ENCODE measurements at places on chromosomes 6 and 20.

DNA sequence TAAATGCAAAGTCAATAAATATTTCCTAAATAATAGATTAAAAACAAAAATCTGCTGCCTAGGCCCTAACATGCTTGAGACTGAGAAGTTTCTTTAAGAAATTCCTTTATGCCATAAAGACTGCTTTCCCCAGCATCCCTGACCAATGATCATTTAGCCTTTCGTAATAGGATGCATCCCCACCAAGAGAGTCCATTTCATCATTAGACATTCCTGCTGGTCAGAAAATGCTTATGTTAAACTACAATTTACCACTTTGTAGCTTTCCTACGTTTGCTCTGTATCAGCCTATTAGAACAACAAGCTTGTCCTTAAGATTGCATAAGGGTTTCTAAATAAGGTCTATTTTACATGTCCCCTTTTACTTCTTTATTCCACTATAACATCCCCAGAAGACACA, 59.8 kb upstream of the HSF2 start:
- DNase-seq, result no peak

DNA sequence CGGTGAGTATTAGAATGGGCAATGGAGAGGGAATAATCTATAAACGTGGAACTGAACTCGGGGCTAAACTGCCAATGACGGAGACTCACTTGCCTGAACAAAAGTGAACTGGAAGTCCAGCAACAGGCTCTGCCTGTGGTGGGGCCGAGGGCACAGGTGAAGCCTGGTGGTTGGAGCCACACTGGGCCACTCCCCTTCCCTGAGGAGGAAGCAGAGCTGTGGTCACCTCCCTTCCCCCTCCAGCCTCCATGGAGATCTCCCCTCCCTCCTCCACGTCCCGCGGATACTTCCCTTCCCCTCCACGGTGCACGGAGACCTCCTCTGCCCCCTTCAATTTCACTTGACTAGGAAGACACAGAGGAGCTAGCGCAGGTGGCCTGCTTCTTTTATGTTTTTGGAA, 14.7 kb upstream of the DSP start:
- DNase-seq, result no peak

- DNase-seq, result no peak
These were observed 21.6 kb downstream of the RIN2 start for GRCh38 chr20:19779634-19780033.

DNA sequence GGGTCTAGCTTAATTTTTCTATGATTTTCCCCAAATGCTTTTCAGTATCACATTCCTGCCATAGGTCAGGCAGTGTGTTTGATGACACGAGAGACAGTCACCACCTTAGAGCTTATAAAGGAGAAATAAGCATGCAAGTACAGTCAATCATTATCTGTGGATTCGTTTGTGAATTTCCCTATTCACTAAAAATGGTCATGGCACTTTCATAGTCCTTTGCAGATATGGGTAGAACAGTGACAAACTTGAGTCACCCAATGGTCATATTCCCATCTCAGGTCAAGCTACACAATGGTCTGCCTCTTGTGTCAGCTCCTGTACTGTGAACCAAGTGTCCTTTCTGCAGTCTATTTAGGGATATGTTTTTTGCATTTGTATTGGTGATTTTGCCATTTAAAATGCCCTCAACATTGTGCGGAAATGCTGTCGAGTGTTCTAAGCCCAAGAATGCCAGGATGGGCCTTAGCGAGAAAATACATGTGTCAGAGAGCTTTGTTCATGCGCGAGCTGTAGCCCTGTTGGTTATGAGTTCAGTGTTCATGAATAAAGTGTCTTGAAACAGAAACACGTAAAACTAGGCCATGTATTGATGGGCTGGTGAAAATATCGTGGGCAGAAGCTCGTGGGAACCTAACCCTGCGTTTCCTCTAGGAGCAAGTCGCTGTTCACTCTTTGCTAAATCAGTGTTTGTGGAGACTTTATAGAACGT, 19.8 kb downstream of the SUMO4 start:
- DNase-seq, result no peak

DNA sequence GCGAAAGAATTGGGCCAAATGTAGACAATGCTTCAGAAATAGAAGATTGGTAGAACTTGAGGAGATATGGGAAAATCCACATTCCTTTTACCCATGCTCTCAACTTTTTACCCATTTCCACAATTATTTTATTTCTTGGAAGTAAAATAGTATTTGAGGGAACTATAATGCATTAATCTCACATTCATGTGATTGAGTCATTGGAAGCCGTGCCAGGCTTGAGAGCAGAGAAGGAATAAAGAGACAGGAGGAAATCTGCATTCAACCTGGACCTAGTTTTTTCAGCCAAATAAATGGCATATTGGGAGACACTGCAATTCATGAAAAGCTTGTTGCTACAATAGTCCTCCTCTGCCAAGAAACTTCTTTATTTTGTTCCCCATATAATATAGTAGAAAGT, 2.8 kb upstream of the NUP153 start:
- DNase-seq, result no peak

- peak; percentile 36 for DNase-seq
These were observed 223.7 kb upstream of the SYNCRIP start for GRCh38 chr6:85866370-85866730.

DNA sequence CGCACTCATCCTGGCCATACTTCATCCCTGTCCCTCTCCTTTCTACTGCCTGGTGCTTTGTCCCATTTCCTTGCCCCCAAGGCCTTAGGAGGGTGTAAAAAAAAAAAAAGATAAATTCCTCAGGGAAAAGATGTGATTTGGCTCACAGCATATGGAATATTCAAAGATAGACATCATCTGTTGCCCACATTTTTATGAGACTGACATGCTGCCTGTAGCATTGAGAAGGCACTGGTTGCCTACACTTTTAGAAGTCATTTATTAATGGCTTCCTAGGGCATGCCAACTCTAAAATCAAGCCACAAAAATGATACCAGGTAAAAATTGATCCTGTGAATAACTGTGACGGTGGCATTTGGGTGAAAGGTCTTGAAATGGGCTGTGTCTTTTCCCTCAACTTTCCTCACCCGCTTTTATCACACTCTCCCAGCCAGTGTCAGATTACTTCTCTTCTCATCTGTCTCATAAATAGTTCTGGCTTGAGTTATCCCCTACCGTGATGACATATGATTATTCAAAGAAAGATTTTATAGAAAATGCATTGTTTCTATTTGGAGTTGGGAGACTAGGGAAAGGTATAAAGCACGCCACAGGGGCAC, 139.4 kb downstream of the CARMIL1 start:
- DNase-seq, result no peak

DNA sequence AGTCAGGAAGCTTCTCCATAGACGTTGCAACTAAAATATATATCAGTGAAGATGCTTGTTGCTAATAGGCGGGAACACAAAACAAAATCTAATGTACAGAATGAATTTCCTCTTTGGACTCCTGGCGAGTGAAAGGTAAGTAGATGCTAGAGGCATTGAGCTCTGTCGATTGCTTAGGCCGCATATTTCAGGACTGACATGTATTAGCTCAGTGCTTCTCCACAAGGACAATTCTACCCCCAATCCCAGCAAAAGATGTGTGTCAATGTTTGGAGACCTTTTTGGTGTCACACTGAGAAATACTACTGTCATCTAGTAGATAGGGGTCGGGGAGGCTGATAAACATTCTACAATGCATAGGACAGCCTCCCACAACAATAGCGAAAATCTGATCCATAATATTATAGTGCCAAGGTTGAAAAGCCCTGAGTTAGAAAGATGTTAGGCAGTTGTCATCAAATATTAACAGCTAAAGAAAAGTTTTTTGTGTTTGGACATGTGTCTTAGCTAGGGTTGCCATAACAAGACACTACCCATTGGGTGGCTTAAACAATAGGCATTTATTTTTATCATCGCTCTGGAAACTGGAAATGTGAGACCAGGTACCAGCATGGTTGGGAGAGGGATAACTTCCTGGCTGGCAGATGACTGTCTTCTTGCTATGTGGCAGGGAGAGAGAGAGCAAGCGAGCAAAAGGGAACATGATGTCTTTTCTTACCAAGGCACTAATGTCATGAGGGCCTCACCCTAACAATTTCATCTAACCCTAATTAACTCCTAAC, 48.0 kb upstream of the BCAS1 start:
- DNase-seq, result no peak

- no peak for DNase-seq
These were observed 43.5 kb downstream of the LAMA4 start for GRCh38 chr6:112210852-112211251.

GRCh38 chr6:107670792-107671199, 153.3 kb downstream of the SCML4 start:
- DNase-seq, result peak; percentile 67

DNA sequence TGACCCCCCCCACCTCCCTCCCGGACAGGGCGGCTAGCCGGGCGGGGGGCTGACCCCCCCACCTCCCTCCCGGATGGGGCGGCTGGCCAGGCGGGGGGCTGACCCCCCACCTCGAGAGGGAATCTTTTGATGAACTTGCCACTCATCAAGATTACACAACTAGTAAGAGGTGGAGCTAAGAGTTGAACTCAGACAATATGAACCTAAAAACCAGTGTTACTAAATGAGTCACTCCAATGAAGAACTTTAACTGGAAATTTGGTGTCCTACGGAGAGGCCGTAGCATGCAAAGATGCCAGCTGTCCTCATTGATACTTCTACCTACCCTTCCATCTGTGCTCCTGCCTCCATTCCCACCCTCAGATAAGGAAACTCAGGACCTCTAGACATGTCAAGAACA, 42.8 kb downstream of the PFDN4 start:
- DNase-seq, result no peak

DNA sequence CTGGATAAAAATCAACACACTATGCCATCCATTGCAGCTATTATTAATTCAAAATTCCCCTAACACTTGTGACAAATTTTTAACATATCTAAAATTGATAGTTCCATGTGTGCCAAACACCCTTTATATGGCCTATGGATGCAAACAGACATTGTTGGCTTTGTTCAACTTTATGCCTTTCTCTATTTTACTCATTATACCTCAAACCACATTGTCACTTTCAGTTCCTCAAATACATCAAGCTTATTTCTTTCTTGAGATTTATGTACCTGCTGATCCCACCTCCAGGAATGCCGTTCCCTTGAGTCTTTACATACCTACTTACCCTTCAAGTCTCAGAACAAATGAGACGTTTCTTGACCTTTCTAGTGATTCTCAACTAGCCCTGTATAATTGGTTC, 193.5 kb upstream of the PLN start:
- DNase-seq, result no peak

DNA sequence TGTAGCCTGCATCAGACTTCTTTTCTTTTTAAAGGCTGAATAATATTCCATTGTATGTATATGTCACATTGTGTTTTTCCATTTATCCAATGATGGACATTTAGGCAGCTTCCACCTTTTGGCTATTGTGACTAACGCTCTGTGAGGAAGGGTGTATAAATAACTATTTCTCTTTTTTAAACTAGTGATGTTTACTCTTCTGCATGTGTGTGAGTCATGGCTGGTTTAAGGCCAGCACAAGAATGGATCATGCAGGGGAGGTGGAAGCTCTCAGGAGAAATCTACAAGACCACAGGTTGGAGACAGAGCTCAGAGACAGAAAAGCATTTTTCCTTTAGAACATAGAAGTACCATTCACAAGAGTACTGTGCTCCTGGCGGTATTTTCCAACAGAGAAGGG, 307.2 kb downstream of the SOX4 start:
- peak; percentile 90 for DNase-seq

GRCh38 chr6:18268066-18268465, 3.7 kb upstream of the DEK start:
- DNase-seq, result no peak

- no peak for DNase-seq
These were observed 10.0 kb downstream of the RNF182 start for GRCh38 chr6:13934721-13935120.

DNA sequence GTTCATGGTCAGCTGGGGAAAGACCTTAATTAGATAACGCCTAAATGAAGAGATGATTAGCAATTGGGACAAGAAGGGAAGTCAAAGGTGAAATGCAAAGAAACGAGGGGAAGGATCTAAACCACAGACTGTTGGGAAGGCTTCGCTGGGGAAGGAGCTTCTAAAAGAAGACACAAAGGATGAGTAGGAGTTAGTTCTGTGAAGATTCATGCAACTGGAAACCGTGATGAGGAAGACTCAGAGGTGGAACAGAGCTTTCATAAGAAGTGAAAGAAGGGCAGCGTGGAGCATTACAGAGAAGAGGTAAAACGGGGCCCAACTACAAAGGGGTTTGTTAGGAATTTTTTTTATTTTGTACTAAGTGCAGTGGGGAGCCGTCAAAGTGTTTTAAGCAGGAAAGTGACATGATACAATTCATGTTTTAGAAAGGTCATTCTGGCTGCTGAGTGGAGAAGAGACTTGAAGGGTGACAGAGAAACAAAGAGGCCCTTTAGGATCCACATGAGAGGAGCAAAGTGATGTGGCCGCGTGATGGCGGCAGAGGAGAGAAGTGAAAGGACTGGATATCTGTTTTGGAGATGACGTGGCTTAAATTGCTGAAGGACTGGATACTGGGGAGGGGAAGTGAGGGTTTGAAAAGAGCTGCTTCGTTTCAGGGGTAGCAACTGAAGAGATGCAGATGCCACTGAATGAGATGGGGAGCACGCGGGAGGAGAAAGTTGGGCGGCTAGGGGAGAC, 33.6 kb downstream of the TTI1 start:
- DNase-seq, result no peak

GRCh38 chr20:43531091-43531443, 23.6 kb downstream of the L3MBTL1 start:
- no peak for DNase-seq

DNA sequence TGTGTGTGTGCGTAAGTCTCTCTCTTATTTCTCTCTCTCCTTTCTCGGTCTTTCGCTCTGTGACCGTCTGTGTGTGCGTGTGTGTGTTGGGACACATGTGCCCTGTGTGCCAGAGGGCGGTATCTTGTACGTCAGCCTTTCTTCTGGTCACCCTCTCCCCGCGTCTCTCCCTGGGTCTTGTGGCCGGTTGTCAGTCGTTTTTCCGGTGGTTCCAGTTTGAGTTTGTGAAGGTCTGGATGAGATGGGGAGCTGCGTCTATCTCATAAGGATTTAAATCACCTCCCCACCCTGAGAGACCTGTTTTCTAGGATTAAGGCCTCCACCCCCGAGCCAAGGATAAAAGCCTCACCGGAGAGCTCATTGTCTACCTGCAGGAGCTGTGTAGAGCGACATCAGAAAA, 295.5 kb upstream of the ZNF337 start:
- DNase-seq, result no peak

- no peak for DNase-seq
These were observed 40.5 kb upstream of the GCLC start for GRCh38 chr6:53585208-53585900.

DNA sequence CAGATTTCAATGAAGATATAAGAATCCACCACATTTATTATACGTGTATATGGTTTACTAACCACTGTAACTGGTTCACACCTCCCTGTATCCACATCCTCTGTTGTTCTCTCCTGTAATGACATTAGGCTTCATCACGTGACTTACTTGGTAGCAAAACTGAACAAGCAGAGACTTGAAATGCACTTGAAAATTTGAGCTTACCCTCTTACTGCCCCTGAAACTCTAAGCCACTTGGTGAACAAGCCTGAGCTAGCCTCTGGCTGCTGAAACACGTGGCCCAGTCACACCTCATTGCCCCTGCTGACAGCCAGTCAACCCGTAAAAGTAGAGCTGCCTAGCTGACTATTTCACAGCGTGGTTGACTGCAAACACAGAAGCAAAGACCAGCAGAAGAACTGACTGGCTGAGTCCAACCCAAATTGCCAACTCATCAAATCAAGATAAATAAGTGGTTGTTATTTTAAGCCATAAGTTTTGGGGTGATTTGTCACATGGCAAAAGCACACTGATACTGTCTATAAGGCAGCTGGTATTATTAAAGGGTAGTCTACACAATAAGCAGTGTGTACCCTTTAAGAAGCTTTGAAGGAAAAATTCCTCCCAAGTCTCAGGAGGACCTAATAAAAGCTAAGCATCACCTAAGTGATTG, 109.0 kb downstream of the RALGAPA2 start:
- DNase-seq, result no peak

GRCh38 chr6:6730831-6731230, 142.3 kb downstream of the LY86 start:
- DNase-seq, result peak; percentile 94

Data from IMR-90 (cell line).